ENCODE measurements at places on chromosomes 3 and 15.

- DNase-seq: no peak
Measured at GRCh38 chr3:32089476-32089875, 16.9 kb upstream of the GPD1L start.

GRCh38 chr15:75923756-75924155, 20.1 kb downstream of the FBXO22 start:
- no peak for DNase-seq

DNA sequence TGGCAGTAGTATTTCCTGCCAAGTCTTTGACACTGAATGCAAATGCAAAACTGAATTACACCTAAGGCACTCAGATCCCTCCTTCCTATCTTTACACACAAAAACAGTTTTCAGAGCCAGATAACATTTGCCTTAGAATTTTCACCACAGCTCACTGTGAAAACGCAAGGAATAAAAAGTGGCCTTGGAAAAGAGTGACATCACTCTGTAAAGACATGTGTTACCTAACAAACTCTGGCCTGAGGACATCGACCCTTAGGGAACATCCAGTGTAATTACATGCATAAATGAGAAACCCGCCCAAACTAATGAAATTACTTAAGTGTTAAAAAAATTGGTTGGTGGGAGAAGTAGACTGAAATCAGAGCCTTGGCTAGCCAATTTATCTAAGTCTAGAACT, 88.9 kb downstream of the PLOD2 start:
- DNase-seq: no peak

GRCh38 chr3:150329408-150329807, 78.7 kb upstream of the TSC22D2 start:
- no peak for DNase-seq

All from NCI-H1694 (cell line).